SJSA1 (cell line): ENCODE measurements at places on chromosomes 16 and 17.

DNA sequence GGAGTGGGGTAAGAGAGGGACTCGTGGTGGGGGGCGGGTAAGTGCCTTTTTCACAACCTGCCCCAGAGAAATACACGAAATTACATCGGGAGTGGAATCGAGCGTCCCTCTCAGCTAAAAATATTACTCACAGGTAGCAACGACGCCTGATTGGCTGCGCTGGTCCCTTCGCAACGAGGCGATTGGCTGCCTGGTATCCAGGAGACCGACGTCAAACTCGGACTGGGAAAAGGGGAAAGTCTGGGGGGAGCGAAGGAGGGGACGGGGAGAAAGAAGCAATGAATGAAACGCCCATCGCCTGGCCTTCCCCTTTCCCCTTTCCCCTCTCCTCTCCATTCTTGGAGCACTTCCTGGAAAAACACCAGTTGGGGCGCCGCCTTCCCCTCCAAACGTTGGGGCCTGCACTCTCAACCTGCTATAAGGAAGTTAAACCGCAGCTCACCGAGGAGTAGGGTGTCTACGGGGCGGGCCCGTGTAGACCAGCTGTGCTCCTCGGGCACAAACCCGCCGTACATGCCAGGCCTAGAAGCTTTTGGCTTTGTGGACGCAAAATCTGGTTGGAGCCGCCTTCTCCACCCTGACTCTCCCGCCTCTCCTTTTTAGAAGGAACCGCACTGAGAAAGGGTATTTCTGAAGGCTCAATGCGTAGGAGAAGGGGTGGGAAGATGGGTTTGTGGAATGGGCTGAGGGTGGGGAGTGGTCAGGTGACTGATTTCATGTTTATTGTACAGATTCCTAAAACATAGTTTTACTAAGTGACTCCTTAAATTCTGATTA is 1.4 kb upstream of the TOB1 start:
- peak; percentile 90 for DNase-seq

DNA sequence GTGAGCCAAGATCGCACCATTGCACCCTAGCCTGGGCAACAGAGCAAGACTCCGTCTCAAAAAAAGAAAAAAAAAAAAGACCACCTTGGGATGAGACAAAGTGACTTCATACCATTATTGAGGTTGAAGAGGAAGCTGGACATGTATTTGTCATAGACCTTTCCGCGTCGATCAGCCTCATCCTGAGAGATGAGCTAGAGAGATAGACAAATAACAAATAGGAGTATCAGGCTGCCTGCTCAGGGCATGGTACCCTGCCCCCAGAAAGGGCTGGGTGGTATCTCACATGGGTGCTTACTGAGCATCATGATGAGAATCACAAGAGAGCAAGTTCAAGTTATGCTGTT is 22.1 kb downstream of the CNTNAP1 start:
- DNase-seq: no peak

DNA sequence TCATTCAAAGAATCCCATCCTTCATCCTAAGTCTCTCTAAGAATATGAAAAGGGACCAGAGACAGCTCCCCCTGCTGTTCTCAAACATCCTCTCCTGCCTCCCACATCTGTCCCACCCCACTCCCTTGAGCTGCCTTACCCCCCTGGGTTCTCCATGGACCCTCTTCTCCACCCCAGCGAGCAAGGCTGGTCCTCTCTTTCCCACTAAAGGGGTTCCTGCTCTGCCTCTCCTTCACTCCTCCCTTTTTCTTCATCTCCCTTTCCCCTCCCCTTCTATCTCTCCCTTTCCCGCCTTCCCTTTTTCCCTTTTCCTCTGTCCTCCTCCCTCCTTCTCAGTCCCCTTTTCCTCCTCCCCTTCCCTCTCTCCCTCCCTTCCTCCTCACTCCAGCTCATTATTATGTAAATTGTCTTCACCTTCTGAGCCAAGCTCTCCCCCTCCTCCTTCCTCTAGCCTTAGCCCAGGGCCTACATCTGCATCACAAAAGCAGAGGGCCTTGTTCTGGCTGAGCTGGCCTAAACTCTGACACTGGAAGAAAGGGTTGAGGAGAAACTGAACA is 90.0 kb downstream of the GNAO1 start:
- DNase-seq: no peak

- DNase-seq: no peak
Observed at GRCh38 chr17:38440614-38441397, 12.5 kb downstream of the ARHGAP23 start.

GRCh38 chr17:2468270-2468669 is 43.4 kb downstream of the METTL16 start:
- no peak for DNase-seq

DNA sequence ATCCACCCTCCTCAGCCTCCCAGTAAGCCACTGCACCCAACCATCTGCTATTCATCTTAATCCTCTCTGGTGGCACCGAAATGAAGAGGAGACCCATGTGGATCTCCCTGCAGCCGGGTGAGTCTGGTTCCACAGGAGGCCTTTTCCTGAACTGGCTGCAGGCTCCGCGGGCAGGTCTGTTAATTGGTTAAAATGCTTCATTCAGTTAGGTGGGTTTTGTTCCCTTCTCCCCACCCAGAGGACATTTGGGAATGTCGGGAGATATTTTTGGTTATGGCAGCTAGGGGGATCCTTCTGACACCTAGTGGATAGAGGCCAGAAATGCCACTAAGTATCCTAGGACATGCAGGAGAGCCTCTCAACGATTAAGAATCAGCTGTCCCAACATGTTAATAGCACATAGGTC is 16.7 kb downstream of the C16orf54 start:
- DNase-seq: no peak

DNA sequence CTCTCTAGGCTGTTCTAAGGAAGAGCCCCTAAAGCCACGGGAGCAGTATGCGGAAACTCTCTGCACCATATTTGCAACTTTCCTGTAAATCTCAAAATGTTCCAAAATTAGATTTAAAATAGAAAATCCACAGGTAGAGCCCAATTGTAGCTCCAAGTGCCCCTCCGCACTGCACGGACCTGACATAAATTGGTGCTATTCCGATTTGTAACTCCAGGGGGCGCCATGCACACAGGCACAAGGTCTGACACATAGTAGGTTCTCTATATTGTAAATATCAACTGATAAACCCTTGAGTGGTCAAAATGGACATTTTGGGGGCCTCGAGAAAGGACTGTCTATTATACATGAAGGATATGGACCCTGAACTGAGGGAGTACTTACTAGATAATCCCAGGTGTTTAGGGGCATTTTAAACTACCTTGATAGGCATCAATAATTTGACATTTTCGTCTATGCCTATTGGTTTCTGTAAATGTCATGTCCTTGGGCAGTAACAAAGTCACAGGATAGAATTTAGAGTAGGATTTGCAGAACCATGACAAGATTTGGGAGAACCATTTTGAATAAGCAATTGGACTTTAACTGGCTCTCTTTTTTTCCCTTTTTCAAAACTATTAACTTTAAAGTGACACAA is 36.6 kb upstream of the TMEM132E start:
- no peak for DNase-seq
